Right hindlimb (tissue), 1 donor: ENCODE measurements at places on chromosomes 2 and 18.
A peak's percentile ranks its signal among the peaks of the same experiment; 100 is the strongest.

DNA sequence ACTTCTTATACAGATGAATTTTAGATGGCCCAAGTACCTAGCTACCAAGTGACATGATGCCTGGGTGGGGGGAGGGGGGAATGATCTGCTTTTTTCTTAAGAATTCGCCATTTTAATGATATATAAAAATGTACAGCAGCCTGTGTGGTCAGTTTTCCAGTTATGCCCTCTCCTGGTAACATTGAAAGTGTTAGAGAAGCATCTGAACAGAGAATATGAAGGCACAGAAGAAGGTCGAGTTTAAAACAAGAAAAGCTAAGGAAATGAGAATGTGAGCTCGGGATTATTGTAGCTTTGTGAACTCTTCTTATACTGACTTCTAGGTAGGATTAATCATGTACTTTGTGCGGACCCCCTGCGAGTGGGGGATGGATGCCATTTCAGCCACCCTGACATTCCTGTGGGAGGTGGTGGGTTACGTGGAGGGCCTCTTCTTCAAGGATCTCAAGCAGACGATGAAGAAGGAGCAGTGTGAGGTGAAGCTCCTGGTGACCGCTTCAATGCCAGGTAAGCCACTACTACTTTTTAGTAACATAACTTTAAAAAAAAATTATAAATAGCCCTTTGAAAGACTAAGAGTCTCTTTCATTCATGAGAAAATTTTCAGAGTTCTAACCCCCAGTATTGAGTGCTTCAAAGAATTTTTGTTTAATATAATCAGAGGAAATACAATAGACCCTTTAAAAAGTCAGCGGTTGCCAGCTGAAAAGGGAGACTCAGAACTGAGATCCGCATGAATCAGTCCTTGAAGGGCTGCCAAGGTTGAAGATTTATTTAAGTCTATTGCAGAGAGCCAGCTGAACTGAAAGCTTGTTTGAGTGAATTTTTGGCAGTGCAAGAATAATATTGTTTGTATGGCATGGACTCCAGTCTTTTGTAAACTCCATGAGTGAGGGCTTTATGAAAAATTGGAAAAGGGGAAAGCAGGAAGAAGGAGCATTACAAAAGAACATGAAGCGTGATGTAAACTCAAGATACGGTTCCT lies 68.6 kb upstream of the RPE start:
- peak; percentile 52 for DNase-seq

DNA sequence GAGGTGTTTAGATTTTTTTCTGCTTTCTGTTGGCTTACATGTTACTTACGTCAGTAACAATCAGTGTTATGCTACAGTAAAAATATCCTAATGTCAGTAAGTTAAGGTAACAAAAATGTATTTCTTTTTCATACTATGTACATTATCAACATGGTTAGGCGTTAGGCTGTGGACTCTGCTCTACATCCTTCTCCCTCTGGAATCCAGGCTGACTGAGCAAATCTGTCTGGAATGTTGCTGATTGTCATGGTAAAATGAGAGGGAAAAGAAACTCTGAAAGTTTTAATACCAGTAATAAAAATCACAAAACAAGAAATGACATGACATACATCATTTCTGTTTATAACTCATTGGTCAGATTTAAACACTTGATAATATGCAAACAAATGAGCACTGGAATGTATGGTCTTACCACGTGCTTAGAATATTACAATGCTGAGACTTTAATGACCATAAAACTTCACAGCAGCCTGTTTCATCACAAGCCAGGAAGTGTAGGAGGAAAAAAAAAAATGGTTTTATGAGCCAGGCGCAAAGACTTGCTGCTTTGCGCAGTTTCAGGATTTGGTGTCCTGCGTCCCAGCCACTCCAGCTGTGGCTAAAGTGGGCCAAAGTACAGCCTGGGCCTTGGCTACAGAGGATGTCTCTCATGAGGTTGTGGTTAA lies 252.4 kb downstream of the FSIP2 start:
- no peak for DNase-seq

GRCh38 chr2:27212626-27213471 lies 781 bp upstream of the SLC5A6 start:
- DNase-seq = peak; percentile 12

DNA sequence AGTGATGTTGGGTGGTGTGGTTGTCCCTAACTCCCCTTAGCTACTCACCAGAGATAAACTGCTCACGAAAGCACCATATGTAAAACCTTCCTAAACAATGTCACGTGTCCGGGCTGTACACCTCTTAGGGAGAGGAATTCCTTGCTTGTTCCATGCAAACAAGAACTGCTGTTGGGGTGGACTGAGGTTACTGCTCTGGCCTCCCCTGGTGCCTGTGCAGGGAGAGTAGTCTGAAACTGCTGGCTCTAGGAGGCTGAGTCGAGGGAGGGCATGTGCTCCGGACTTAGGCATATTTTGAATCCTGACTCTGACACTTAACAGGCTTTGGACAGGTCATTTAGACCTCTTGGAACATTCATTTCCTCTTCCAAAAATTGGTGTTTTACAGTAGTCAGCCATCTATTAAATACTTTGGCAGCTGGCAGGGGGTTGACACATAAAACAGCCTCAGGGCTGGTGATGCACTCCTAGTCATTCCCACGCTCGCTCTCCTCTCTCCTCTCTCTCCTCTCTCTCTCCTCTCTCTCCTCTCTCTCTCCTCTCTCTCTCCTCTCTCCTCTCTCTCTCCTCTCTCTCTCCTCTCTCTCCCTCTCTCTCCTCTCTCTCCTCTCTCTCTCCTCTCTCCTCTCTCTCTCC lies 10.6 kb downstream of the THNSL2 start:
- DNase-seq = no peak

GRCh38 chr2:237490009-237490711 lies 3.1 kb downstream of the MLPH start:
- DNase-seq = no peak

DNA sequence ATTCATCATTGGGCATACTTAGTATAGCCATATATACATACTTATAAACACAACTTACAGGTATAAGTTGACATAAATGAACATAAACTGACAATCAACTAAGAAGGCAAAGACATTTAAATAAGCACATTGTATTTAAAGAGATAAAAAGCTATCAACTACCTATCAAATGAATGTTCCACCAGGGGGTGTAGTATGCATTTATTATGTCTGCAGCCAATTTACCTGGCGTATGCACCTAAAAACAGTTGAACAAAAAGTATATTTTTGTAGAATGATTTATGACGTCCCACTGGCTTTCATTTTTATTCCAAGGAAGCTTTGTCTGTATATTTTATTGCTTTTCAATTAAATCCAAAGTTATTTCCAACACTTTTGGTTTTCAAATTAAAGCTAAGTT lies 323.5 kb downstream of the AFF3 start:
- no peak for DNase-seq

GRCh38 chr2:127040169-127040568 lies 66.8 kb downstream of the BIN1 start:
- DNase-seq = no peak

GRCh38 chr2:46557788-46558187 lies 78.4 kb downstream of the TMEM247 start:
- no peak for DNase-seq

DNA sequence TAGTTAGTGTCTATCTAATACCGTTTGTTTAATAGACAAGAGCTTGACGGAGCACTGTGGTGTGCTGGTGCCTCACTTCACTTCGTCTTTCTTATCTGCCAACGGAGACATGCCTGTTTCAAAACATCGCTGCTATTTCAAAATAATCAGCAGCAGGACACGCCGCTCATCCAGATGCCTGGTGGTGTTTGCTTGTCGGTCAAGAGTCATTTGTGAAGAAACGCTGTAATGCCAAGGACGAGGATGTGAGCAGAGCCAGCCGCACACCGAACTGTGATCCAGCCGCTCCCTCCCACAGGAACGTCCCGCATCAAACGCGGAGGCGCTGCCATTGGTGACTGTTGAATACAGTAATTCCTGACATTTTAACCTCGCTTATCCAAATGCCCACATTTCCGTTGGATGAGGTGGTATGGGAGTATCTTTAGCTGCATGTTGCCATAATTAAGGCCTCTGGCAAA lies 432.4 kb downstream of the FBXO15 start:
- DNase-seq = no peak

DNA sequence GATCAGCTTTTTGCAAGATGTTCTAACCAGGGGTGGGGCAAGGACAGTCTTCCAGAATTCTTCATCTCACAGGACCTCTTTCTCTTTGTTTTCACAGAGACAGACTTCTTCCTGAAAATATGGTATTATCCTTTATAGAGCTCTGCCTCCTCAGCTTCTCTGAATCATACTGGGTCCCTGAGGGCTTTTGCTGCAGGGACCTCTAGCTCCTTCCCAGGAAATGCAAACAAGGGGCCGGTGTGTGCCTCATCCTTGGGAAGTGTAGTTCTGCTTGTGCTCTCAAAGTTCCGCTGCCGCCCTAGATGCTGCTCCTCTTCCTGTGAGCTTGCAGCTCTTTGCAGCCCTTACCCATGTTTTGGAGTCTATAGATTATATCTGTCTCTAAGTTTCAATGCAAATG lies 99.5 kb upstream of the NPAS2 start:
- DNase-seq = no peak

DNA sequence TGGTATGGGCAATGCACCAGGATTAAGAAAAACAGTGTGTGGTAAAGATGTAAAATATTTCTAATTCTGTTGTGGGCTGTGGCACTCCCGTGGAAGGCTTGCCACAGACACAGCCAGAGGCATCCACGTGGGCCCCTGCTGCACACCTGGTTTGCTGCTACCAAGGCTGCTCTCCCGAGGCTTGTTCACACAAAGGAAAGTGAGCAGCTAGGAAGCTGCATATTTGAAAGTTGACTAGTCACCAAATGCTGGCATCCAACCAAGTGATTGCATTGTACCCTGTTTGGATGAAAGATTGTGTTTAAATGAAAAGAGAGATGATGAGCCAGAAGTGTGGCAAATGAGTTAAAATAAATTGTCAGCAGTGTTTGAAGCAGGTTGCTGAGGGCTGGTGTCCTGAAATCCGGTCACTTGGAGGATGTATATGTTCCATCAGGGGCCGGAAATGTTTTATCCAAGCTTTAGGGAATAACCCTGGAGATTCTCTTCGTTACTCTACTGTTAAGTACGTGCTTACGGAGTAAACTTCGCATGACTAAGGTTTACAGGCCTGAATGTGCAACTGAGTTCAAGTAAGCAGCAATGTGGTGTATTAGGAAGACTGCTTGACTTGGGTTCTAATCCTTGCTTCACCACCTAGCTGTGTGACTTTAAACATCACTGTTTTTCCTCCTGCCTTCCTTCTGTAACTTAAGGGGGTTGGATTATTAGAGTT lies 86.1 kb downstream of the MSH2 start:
- DNase-seq = no peak

DNA sequence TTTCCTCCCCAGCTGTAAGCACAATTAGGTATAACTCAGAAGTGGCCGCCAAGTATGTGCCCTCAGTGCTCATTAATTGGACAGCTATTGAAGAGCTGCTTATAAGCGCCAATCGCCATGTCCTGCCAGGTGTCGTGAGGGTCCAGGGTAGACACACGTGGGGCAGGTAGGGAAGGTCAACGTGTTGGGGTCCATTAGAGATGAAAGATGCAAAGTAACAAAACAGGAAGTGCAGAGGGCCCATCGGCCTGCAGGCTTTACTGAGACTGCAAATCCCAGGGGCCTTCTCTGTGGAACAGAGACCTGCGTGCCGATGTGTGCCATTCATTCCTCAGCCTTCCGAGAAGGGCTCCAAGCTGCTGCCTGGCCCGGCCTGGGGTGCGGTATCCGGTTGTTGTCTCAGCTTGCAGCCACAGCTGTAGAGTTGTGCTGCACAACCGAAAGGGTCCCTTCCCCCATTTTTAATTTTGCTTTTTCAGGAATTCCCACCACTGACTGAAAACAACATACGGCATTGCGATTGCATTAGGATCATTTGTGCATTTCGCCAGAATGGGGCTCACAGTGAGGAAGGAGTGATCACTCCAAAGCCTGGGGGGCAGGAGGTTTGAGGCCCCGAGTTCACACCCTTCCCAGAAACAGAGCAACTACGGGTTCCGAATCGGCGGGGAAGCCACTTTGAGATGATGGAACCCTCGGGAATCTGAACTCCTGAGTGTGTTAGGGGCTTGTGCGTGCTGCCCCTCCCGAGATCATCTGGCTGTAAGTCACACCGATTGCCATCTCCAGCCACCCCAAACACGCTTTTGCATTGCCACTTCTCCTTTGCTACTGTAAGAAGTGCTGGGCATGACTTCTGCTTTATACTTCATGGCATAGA lies 94.3 kb downstream of the TSHZ1 start:
- no peak for DNase-seq

- no peak for DNase-seq
These were observed 95.2 kb upstream of the SPRED2 start for GRCh38 chr2:65527451-65528240.

DNA sequence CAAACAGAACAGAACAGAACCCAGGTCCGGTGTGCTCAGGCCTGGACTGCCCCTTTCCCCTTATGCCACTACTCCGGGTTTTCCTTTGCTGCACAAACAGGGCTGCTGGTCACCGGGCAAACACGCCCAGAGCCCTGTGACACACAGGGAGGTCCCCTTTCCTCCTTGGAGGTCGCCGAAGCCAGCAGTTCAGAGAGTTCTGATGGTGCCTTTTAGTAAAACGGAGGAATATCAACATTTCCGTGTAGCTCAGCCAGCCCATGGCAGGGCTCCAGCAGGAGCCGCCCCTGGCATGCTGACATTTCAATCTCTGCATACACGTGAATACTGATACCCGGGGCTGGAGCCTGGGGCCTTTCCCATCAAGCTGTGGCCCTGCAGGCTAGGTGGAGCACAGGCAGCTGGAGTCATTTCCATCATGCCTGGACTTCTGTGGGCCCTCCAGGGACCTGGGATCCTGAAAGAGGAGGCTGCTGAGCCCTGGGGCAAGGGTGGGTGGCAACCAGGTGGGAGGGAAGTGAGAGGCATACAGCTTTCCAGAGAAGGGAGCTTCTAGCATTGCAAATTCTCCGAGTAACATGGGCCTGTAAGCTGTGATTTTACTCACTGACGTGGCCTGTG lies 91.4 kb upstream of the PXDN start:
- DNase-seq = no peak

GRCh38 chr2:183495589-183496267 lies 371.5 kb downstream of the NUP35 start:
- DNase-seq = no peak

DNA sequence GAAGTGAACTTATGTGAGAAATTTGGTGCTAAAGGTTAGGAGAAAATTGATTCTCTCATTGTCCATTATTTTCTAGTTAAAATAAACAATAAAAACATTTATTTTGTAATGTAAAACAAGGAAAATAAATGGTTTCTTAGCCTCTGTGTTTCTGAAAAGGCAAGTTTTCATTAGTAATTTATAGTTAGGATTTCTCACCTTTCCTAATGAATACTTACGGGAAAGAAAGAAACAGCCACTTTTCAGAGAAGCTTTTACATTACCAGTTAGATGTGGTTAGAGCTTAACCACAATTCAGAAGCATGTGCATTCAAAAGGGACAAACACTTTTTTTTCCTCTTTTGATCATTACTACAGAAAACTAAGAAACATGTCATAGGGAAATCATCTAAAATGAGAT lies 18.8 kb downstream of the NEMP2 start:
- no peak for DNase-seq

GRCh38 chr2:15313657-15314056 lies 247.5 kb downstream of the NBAS start:
- no peak for DNase-seq
